ENCODE measurements at places on chromosomes 12 and 14.

- DNase-seq = no peak
These were observed 319 bp downstream of the GALNT6 start for GRCh38 chr12:51390891-51391282.

DNA sequence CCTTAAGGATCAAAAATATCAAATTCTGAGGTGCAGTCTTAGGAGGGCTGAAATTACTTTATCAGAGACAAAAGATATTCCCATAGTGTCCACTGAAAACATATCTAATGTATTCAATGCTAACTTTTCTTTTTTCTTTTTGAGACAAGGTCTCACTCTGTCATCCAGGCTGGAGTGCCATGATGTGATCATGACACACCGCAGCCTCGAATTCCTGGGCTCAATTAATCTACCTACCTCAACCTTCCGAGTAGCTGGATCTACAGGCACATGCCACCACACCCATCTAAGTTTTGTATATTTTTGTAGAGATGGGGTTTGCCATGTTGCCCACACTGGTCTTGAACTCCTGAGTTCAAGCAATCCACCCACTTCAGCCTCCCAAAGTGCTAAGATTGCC, 68.3 kb downstream of the ZC3H14 start:
- DNase-seq = no peak

GRCh38 chr14:99884834-99885648, 91.8 kb downstream of the EML1 start:
- no peak for DNase-seq

GRCh38 chr14:73323896-73324399, 86.6 kb downstream of the PAPLN start:
- no peak for DNase-seq

- no peak for DNase-seq
These were observed 496.4 kb downstream of the FOXG1 start for GRCh38 chr14:29262979-29263378.

DNA sequence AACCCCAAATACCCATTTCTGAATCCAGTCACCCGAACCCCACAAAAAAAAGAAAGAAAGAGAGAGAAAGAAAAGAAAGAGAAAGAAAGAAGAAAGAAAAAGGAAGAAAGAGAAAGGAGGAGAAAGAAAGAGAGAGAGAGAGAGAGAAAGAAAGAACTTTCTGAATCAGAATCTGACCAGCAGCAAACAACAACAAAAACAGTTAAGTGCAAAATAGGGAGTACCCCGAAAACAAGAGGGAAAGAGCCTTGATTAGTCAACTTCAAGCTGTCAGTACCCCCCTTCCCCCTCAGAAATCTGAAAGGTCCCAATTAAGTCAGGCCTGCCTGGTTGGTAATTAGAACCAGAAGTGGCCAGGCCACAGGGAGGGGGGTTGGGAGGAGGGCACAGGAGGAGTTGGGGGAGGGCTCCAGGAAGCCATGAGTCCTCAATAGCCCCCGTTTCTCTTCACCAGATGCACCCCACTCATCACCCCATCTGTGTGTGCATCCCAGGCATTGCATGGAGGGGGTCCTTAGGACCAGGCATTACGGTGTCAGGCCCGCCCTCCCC, 9.8 kb downstream of the RARG start:
- DNase-seq = no peak

DNA sequence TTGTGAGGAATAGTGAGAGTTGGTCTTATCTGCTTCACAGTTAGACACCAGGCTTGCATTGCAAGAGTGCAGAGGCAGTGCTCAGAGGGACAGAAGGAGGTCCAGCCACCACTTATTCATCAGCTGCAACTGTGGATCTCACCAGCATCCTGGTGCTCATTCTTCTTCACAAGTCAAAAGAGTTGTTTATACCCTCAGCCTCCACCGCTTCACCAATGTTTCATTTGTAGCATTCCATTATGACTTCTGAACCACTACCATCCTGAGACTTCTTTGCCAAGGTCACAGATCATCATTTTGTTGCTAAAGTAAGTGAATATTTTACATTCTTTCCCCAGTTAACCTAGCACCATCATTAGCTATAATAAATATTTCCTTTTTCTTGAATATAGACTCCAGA, 230.5 kb upstream of the KITLG start:
- no peak for DNase-seq

GRCh38 chr12:79692860-79693577, 2.3 kb upstream of the PAWR start:
- no peak for DNase-seq

Data from 8988T (cell line).